Left ventricle myocardium inferior (tissue), 1 donor: ENCODE measurements at places on chromosomes 5 and 9.

DNA sequence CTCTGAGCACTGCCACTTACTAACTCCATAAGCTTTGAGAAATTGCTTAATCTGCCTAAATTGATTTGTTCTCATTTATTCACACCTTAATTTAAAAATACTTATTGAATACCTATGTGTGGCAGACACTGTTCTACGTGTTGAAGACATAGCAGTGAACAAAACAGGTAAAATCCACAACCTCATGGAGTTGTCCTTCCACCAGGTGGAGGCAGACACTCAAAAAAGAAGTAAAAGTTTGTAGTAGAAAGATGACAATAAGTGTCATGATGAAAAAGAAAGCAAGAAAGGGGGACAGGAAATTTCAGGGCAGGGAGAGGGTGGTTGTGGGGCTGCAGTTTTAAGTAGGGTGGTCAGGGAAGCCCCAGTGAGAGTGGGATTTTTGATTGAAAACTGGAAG is 94.9 kb downstream of the SREK1 start:
- DNase-seq: no peak

DNA sequence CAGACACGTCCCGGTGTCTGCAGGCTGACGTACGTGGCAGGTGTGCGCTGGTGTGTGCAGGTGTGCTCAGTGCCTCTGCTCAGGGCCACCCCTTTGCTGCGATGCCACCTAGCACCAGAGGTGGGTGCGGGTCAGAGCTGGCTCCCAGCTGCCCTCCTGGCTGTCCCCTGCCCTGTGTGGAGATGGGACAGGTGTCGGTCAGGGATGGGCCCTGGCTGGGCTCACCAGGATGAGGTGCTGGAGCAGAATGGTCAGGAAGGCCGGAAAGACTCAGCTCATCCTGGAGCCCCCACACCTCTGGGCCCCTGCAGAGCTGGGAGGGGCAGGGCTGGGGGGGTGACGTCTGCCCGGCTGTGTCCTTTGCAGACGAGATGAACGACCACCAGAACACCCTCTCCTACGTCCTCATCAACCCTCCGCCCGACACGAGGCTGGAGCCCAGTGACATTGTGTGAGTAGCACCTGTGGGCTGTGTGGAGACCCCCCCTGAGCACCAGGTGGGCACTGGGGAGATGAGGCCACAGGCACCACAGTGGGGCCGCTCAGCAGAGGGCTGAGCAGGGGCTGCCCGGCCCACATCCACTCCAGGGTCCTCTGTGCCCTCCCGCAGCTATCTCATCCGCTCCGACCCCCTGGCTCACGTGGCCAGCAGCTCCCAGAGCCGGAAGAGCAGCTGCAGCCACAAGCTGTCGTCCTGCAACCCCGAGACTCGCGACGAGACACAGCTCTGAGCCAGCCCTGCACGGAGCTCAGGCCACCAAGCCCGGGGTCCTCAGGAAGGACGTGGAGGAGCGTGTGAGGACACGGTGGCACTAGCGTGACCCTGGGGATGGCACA is 89.7 kb downstream of the KCNT1 start:
- no peak for DNase-seq

DNA sequence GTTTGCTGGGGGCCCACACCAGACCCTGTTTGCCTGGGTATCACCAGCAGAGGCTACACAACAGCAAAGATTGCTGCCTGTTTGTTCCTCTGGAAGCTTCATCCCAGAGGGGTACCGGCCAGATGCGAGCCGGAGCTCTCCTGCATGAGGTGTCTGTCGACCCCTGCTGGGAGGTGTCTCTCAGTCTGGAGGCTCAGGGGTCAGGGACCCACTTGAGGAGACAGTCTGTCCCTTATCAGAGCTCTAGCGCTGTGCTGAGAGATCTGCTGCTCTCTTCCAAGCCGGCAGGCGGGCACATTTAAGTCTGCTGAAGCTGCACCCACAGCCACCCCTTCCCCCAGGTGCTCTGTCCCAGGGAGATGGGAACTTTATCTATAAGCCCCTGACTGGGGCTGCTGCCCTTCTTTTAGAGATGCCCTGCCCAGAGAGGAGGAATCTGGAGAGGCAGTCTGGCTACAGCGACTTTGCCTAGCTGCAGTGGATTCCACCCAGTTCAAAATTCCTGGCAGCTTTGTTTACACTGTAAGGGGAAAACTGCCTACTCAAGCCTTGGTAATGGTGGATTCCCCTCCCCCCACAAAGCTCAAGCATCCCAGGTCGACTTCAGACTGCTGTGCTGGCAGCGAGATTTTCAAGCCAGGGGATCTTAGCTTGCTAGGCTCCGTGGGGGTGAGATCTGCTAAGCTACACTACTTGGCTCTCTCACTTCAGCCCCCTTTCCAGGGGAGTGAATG is 206.0 kb upstream of the TLX3 start:
- DNase-seq: no peak

DNA sequence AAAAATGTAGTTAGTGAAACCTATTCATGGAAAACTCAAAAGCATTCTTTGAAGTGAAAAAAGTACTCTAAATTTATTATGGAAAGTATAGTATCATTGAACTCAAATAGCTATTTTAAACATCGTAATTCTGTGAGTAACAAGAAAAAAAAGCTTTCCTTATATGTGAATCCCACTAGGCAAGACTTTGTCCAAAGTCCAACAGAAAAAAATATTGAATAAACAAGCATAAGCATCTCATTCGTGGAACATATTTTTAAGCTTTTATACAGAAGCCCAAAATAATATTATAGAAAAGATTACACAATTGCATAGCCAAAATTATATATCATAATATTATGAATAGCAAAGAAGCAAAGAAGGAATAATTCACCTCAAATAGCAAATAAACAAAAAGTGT is 79.4 kb upstream of the IFNE start:
- no peak for DNase-seq

DNA sequence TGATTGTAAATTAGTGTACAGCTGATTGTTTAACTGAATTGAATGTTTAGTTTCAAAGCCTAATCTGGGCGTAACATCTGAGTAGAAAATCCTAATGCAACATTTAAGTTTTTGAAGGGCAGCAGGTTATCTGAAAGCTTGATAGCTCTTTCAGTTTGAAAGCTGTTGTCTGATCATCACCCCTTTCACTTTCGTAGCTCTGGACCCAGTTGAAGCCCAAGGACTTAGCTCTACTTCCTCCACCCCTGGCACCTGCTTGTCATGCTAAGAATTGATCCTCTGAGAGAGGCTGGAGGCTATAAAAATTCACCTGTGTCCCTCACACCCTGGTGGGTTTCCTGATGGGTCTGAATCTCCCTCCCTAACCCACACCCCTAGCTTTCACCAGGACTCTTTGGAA is 86.0 kb downstream of the ZFAND5 start:
- DNase-seq: no peak

GRCh38 chr5:27266184-27266583 is 227.8 kb upstream of the CDH9 start:
- DNase-seq: no peak

- DNase-seq: peak; percentile 85
Measured at GRCh38 chr9:2620919-2621721, 467 bp upstream of the VLDLR start.

GRCh38 chr5:132506094-132506692 is 15.6 kb upstream of the IRF1 start:
- no peak for DNase-seq

GRCh38 chr9:128917151-128917849 is 3.5 kb upstream of the PHYHD1 start:
- peak; percentile 82 for DNase-seq

GRCh38 chr5:59608745-59609144 is 284.8 kb downstream of the PDE4D start:
- no peak for DNase-seq

GRCh38 chr5:131396015-131396414 is 132.2 kb downstream of the CDC42SE2 start:
- DNase-seq: no peak

GRCh38 chr9:106619211-106619610 is 243.8 kb upstream of the ZNF462 start:
- no peak for DNase-seq

DNA sequence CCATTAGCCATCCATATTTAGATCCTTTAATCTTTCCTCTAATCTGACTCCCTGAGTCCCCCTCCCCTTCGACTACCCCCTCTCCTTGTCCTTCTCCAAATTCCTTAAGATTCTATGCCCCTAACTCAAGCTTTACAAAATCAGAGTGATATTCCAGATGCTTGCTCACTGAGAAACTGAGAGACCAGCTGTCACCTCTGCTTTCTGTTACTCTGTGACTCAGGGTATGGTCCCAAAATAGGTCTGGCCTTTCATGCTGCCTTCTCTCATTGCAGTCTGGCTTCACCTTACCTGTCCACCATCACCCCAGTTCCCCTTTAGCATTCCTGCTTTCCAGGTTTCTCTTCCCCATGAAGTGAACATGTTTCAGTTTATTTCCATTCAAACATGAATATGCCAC is 383.3 kb upstream of the SLC30A5 start:
- DNase-seq: no peak

- DNase-seq: no peak
Measured at GRCh38 chr5:14909369-14909768, 37.8 kb upstream of the ANKH start.

DNA sequence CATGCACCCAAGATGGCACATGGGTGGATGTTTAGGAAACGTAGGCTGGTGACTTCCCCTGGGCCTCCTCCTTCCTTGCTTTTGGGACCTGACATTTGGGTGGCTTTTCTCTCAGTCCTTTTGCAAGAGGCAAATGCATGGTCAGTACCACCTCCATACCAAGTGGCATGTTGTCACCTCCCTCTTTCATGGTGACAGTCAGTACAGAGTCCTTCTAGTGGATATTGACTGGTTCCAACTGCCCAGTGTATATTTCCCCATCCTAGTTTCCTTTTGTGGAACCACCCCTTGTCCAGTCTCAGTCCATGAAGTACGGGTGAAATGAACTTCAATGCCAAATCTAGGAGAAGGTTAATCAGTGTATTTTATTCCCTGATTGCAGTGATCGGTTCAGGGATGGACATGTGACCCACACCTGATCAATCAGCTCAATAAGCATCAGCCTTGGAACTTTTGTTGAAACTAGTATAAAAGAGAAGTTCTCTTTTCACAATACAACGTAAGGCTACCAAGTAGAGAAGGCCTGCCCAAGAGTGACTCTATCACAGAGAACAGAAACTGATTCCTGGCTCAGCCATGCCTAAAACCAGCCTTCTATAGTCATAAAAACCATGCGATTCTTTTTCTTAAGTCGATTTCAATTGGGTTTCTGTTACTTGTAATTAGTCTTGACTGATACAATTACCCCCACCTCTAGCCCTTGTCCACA is 143.4 kb upstream of the KLF9 start:
- no peak for DNase-seq

GRCh38 chr9:95021166-95021886 is 294.8 kb downstream of the AOPEP start:
- DNase-seq: no peak

DNA sequence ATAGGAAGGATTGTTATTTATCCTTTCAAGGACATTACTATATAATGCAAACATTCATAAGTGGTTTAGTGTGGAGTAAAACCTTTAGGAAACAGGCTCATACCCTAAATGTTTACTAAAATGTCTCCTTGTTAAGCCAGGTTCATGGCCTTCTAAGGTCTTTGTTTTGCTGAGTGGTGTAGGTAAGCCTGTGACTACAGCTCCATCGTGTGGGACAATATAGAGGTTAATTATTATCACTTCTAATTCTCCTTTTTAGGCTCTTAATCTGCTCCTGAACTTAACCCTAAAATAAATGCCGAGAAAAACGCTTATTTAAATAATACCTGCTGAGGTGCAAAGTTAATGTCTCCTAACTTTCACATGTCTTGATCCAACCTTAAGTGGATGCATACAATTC is 43.8 kb downstream of the SPINK5 start:
- no peak for DNase-seq
